Heart left ventricle (tissue), 16 donors: ENCODE measurements at places on chromosomes 3 and 15. TPM values are rescaled to one million over a fixed set of nuclear protein-coding genes. Genes with fewer than 3 reads are reported as not detected.

Gene TM4SF18
- 19.4 TPM for total RNA-seq

DNA sequence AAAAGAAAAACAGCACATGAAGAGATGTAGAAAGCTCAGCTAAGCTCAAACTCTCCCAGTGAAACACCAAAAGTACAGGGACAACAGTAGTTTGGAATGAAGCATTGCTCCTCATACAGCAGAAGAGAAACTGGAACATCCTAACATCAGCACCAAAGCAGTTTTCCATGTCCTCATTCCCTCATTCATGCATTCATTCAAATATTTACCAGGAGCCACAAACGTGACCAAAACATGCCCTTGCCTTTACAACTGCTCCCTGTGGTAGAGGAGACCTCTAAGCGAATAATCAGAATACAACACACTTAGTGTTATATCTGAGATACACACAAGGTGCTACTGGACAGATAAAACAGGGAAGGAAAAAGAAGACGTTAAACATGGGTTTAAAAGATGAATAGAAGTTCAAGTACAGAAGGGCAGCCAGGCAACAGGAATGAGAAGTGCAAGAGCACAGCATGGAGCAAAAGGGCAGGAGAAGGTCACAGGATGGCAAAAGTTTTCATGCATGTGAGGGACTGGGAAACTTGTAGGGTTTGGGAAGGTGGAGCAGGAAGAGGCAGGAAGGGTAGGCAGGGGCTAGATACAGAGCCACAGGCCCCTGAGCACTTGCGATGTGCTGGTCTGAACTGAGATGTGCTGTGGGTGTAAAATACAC, 58.5 kb upstream of the LMCD1 start:
- no peaks in the 10 kb centered on the region for H3K27me3 ChIP-seq
- peaks cover 20% of the 10 kb centered on the region for H3K4me1 ChIP-seq
- peak overlapping the region; percentile 81 for H3K27ac ChIP-seq

GRCh38 chr3:152196782-152197181, 71.9 kb upstream of the MBNL1 start:
- H3K4me1 ChIP-seq = no peaks in the 10 kb centered on the region
- H3K27ac ChIP-seq = no peak overlapping the region
- no peaks in the 10 kb centered on the region for H3K27me3 ChIP-seq

- no peak for DNase-seq
- no peaks in the 10 kb centered on the region for H3K36me3 ChIP-seq
- no peak overlapping the region for H3K4me3 ChIP-seq
- no peaks in the 10 kb centered on the region for H3K27me3 ChIP-seq
- no peaks in the 10 kb centered on the region for H3K4me1 ChIP-seq
- H3K27ac ChIP-seq = no peak overlapping the region
Measured at GRCh38 chr3:140627756-140628155, 50.1 kb upstream of the TRIM42 start.

DNA sequence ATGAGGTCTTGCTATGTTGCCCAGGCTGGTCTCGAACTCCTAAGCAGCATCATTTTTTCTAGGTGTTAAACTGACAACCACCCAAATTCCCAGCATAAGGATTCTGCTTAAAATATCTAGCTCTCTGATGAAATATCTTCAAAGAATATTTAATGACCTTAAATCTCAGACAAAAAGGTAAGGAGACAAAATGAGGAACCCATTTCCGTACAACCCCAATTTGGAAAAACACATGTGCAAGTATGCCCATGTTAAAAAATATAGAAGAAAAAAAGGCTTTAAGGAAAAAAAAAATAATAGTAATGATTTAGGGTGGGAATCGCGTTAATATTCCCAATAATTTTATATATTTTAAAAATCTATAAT, 1.4 kb upstream of the SACM1L start:
- peaks cover 6% of the 10 kb centered on the region for H3K36me3 ChIP-seq
- no peak for DNase-seq
- H3K27ac ChIP-seq = no peak overlapping the region

- no peak overlapping the region for H3K27ac ChIP-seq
- no peak for DNase-seq
- H3K36me3 ChIP-seq = no peaks in the 10 kb centered on the region
Measured at GRCh38 chr3:142154186-142154585, 4.8 kb upstream of the TFDP2 start.

DNA sequence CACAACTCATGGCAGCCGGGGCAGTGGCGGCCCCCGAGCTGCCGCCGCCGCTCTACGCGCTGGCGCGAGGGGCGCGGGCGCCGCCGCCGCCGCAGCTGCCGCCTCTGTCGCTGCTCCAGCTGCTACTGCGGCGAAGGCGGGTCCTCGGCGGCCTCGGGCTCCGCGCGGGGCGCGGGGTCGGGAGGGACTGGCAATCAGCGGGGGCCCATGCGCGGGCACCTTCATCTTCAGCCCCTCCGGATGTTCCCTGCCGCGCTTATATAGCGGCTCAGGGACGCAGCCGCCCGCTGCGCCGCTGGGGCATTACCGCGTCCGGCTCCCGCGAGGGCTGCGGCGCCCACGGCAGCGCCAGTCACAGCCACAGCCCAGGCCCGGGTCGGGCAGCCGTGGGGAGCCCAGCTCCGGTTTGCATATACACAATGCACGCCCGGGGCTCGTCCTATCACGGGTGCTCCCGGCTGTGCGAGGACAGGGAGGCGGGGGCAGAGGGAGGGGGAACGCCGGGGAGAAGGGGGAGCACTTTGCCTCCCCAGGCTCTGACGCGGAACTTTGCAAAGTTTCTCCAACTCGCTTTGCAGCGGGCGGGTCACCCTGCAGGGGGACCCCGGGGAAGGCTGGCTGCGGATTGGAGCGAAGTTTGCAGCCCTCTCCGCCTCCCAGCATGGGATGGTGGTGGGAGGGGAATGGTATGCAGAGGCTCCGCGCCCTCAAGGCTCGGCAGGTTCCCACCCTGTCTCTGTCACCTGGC, at the start of gene VGLL3:
Gene VGLL3 (minus strand): TSS at position 416 of the 748 bp plus-strand sequence. CDS start 406 bp downstream, at position 10.
- H3K36me3 ChIP-seq = no peaks in the 10 kb centered on the region
- DNase-seq = peak; percentile 62
- peak within 1 kb of the TSS; percentile 68 for H3K27ac ChIP-seq
